ENCODE measurements at places on chromosomes 7 and 10. TPM values are rescaled to one million over a fixed set of nuclear protein-coding genes. Genes with fewer than 3 reads are reported as not detected.

DNA sequence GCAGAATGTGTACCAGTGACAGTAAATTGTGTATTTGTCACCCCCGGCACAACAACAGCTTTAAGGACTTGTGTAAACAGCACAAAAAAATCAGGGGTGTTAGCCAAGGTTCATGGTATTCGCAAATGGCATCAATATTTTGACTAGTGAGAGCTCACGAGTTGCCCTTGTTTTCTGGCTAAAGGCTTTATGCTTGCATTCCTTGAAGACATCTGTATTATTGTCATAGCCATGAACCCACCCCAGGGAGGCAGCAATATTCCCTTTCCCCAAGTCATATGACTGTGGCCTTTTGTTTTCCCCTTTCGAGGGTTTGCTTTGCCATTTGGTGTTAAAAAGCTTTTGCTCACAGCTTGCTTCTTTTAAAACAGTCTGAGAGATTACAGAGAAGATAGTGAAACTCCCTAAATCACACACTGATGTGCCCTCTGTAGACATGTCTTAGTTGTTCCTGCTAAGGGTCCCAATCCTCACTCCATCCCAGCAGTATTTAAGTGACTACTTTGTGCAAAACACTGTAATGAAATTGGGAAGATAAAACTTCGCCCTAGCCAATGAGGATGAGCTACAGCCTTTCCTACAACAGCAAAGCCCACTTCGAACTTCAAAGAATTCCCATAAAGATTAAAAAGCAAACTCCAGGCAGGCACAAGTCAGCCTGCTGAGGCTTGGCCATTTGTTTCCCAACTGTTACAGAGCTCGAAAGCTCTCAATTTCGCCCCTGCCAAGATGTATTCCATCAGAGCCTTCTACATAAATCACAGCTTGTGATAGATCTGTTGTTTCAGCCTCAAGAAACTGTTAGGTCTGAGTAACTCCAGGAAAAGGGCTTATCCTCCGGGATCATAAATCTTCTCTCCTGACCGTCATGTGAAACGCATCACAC lies 172.3 kb downstream of the ADAM12 start:
- peak; percentile 19 for DNase-seq

DNA sequence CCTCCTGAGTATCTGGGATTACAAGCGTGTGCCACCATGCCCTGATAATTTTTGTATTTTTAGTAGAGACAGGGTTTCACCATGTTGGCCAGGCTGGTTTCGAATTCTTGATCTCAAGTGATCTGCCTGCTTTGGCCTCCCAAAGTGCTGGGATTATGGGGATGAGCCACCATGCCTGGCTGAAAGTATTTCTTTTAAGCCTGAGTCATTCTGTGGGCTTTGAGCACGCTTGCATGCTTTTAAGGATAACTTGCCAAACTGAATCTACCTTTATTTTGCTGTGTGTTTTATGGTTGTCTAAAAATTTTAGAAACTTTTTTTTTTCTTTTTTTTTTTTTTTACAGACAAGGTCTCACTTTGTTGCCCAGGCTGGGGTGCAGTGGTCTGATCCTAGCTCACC lies 33.2 kb downstream of the CNNM2 start:
- no peak for DNase-seq

DNA sequence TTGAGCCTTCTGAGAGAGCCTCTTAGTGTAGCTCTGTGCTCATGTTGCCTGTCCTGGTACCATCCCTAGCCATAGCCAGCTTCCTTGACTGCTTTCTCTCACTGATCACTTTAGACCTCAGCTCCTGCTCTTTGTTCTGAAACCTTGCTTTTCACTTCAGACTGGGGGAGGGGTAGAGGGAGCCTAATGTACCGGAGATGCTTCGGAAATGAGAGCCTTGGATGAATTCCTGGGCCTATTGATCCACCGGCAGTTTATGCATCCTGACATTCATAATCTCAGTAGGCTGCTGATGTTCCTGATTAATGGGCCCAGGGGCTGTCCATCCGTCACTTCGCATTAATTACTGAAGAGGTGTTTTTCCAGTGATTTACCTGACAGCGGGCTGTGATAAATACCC lies 38.8 kb downstream of the R3HCC1L start:
- DNase-seq, result no peak

DNA sequence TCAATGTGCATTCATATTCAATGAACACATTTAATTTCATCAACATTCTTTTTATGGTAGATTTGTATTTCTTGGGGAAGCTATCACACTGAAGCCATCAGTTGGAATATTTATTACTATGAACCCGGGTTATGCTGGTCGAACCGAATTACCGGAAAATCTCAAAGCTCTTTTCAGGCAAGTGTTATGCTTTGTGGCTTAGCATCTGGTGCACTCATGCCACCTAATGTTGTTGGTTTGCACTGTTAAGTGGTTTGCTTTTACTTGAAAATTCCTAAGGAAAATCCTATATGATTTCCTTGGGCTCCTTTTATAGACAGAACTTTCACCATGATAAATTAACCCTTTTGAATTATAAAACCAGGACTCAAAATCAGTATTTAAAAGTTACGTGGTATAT lies 147.9 kb downstream of the DNAH11 start:
- DNase-seq, result peak; percentile 1

GRCh38 chr7:149733924-149734790 lies 39.2 kb downstream of the ZNF467 start:
- DNase-seq, result no peak

DNA sequence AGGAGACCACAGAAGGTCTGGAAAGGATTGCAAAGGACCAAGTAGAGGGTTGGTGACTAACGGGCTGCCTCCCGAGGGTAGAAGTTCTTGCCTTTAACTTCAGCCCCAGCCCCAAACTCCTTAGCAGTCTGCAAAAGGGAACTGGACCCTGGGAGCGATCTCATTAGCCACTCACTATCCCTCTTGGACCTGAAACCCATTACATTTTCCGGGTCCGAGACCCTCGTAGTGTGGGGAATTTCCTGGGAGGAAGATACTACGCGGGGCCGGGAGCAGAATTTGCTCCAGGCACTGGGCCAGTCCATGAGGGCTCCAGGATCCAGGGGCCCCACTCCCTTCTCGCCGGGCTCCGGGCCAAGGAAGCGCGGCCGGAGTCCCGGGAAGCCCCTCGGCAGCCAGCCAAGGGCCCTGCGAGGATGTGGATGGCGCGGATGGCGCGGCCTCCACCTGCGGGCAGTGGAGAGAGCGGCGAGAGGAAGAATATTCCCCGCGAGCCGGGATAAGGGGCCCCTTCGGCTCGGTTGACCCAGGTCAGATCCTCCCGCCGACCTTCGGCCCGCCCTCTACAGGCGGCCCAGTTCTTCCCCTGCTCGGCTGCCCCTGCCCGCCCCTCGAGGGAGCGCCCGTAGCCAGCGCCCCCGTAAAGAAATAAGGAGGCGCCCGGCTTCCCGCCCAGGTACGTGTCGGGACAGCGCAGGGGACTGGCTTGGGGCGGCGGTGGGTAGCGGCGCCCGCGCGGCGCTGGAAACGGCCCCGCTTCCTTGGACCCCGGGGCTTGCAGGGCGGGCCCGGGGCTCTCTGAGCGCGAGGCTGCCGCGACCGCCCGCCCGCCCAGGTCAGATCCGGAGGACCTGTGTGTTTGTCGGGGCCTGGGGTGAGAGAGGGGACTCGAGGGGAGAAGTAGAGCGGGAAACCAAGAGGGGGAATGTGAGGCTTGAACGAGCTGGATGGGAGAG lies at the start of gene MYO3A:
MYO3A (plus strand) TSS at position 577 of the 956 bp plus-strand sequence. CDS start 17,882 bp downstream, outside the sequence.
- DNase-seq, result no peak

DNA sequence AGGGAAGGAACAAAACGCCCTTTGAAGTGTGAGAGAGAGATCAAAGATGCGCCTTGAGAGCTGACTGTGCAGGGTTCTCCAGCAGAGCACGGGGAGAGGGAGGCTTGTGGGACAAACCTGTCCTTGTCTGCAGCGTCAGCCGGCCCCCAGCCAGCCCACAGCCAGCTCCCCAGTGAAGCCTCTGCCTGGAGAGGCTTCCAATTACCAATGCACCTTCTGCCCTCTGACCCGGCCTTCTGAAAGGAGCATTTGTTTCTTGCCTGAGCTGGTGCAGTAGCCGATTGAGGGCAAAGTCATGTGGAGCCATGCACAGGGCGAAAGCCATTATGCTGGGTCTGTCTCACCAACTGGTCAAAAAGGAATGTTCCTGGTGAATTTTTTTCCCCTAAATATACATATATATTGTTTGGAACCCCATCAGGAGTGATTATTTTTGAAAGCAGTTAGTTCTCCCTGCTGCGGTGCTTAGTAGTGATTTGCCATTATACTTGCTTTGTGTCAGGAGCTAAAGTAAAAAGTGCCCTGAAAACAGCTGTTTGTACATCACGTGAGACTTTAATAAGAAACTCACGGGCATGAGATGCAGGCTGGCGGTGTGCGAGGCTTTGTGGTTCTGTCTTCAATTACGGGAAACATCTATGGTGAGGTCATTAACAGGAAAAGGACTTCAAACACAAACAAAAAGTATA lies 268.6 kb downstream of the KLF6 start:
- no peak for DNase-seq

DNA sequence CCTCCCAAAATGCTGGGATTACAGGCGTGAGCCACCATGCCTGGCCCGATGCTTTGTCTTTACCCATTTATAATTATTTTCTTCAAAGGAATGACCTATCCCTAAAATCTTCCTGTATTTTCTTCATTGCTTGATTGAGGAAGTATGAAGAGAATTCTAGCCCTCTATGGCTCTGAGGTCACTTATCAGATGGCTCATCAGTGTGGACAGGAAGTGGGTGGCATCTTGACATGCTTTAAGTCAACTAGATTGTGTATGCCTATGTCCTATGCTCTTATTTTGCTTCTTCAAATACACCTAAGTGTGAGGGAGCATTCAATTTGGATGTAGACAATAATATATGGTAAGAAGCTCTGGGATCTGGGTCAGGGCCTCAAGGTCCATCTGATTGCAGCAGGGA lies 1020.5 kb downstream of the LRMDA start:
- no peak for DNase-seq

DNA sequence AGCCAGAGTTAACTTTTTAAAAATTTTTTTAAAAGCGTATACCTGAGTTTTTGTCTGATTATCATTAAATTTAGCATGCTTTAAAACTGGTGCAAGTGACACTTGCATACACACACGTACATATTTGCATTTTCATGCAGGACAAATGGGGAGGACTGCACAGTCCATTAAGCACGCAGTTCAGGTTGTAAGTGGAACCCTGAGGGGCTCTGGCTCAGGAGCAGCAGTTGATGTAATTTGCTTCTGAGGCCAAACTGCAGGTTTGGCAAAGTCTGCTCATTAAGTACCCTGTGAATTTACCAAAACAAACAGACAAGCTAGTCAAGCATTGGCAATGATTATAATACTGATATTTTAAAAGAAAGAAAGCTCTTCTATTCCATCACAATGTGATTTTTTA lies 215.8 kb upstream of the PFKP start:
- DNase-seq, result peak; percentile 11

DNA sequence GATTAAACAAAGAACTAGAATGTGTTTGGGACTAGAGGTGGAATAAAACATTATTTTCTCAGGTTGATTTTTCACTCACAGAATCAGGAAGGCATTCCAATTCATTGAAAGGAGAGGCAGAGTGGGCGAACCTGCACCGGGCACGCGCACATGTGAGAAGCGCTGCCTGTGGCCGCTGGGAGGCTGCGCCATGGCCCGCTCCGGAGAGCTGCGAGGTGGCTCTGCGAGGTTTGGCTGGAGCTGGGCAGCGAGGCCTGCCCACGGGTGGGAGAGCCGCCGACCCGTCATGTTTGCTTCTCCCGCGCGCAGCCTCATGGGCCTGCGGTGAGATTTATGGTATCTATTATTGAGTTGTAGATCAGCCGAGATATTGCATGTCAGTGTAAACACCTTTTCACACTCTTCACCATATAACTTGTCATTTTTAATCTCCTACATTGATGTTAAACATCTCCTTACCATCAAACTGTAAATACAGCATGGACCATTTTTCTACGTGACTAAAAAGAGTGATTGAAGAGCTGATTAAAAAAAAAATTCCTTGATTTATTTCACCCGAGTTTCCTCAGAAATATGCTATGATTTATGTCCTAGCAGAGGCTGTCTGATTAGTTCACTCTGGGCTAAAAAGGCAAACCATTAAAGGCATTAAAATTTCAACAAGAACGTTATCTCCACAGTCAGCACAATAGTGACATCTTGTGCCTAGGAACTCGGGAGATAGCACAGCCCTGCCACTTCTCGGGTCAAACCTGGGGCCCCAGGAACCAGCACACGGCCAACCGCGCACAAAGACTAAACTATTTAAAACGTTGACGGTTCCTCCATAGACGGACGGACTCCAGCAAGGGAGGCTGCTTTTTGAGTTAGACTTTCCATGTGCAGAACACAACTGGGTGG lies 96.6 kb upstream of the RNF32 start:
- no peak for DNase-seq

DNA sequence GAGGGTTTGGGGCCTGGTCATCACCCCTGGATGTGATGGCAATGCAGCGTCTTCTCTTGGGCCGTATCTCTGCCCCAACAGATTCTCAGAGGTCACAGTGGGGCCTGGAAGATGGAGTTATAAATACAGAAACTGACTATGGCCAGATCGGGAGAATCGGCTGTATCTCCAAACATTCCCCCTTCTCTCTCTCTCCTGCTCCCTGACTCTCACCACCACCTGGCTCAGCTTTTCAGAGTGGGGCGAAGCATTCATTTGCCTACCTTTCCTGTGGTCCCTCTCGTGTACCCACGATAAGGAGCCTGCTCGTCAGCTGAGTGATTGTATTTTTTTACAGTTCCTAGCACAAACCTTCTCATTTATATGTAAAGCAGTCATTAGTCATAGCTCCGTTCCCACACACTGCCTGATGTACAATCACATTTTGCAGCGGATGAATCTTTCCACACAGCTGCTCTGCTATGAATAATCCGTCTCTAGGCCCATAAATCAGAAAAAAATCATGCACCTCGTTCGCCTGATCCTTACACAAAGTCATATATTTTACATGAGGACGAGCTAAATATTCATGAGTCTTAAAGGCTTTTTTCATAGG lies 23.2 kb upstream of the BTRC start:
- DNase-seq, result peak; percentile 79

- no peak for DNase-seq
Measured at GRCh38 chr10:46270086-46270811, 16.5 kb upstream of the ANTXRL start.

- DNase-seq, result peak; percentile 75
Measured at GRCh38 chr10:70803775-70804420, 11.8 kb upstream of the SGPL1 start.

FAM13C gene
- not detected for total RNA-seq

NANOS1 gene
- total RNA-seq, result 2.5 TPM

CRTAC1 gene
- total RNA-seq, result 0.17 TPM

HOXA2 gene
- 0.35 TPM for total RNA-seq

PIP gene
- not detected for total RNA-seq

BCL7B gene
- total RNA-seq, result 21.7 TPM

BTBD16 gene
- not detected for total RNA-seq

SLC16A9 gene
- 1.1 TPM for total RNA-seq

SUGCT gene
- total RNA-seq, result 11.8 TPM

CAMK1D gene
- 1.5 TPM for total RNA-seq

Data from renal cortical epithelial cell (primary cell).